ENCODE measurements at places on chromosomes 6 and 20. TPM values are rescaled to one million over a fixed set of nuclear protein-coding genes. Genes with fewer than 3 reads are reported as not detected.
A peak's percentile ranks its signal among the peaks of the same experiment; 100 is the strongest.

The EDN1 gene
- total RNA-seq = 3.3 TPM

The HDGFL1 gene
- not detected for total RNA-seq

The GSTA2 gene
- 0.46 TPM for total RNA-seq

The HEY2 gene
- total RNA-seq = 18.3 TPM

GRCh38 chr6:20811109-20811761 lies 277.0 kb downstream of the CDKAL1 start:
- H3K27ac ChIP-seq = no peak overlapping the region
- H3K4me3 ChIP-seq = no peak overlapping the region
- no peak for DNase-seq
- H3K4me1 ChIP-seq = peaks cover 10% of the 10 kb centered on the region
- no peaks in the 10 kb centered on the region for H3K27me3 ChIP-seq

- no peak overlapping the region for H3K4me3 ChIP-seq
- peak; percentile 44 for DNase-seq
- H3K4me1 ChIP-seq = no peaks in the 10 kb centered on the region
- H3K36me3 ChIP-seq = no peaks in the 10 kb centered on the region
Observed at GRCh38 chr20:44780226-44780625, 30.1 kb downstream of the RIMS4 start.

- no peak overlapping the region for H3K27ac ChIP-seq
- no peaks in the 10 kb centered on the region for H3K36me3 ChIP-seq
- H3K4me3 ChIP-seq = no peak overlapping the region
- DNase-seq = no peak
- H3K27me3 ChIP-seq = no peaks in the 10 kb centered on the region
- peaks cover 1% of the 10 kb centered on the region for H3K4me1 ChIP-seq
Observed at GRCh38 chr6:46899659-46900058, 22.1 kb downstream of the ADGRF5 start.

GRCh38 chr20:37878835-37879599 lies 23.9 kb upstream of the VSTM2L start:
- H3K4me1 ChIP-seq = peaks cover 2% of the 10 kb centered on the region
- H3K27ac ChIP-seq = no peak overlapping the region
- H3K4me3 ChIP-seq = no peak overlapping the region
- no peaks in the 10 kb centered on the region for H3K36me3 ChIP-seq

DNA sequence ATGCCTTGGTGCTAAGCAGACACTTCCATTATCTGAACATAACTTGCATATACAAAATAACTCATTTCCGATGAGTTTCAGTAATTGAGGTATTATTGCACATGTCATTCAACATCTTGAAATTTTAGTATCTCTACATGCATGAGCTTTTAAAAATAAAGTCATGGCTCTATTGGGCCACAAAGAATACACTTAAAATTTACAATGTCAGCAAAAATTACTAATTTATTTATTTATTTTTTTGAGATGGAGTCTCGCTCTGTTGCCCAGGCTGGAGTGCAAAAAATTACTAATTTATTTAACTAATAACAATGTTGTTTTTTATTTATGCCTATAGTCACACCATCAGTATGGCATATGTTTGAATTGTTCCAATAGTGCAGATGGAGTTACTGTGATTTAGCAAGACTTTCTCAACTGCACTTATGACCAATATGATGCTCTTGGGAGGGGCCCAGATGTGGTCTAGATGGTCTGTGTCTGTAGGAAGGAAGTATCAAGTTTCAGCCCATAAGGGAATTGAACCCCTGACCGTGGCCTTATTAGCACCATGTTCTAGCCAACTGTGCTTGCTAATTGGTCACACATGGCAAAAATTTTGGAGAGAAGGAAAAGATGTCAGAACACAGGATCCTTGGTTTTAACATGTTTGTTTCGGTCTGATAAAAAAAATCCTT lies 370.7 kb upstream of the TSHZ2 start:
- no peaks in the 10 kb centered on the region for H3K36me3 ChIP-seq
- no peaks in the 10 kb centered on the region for H3K27me3 ChIP-seq
- no peak overlapping the region for H3K4me3 ChIP-seq
- no peaks in the 10 kb centered on the region for H3K4me1 ChIP-seq

The DEF6 gene
- total RNA-seq = 2.9 TPM

- DNase-seq = peak; percentile 46
- H3K4me3 ChIP-seq = no peak overlapping the region
- no peak overlapping the region for H3K27ac ChIP-seq
- no peaks in the 10 kb centered on the region for H3K27me3 ChIP-seq
- H3K4me1 ChIP-seq = peaks cover 5% of the 10 kb centered on the region
- no peaks in the 10 kb centered on the region for H3K36me3 ChIP-seq
Observed at GRCh38 chr6:140441256-140441655, 1066.8 kb upstream of the CITED2 start.

- no peak for DNase-seq
- H3K27me3 ChIP-seq = no peaks in the 10 kb centered on the region
- no peaks in the 10 kb centered on the region for H3K4me1 ChIP-seq
- H3K27ac ChIP-seq = no peak overlapping the region
- H3K4me3 ChIP-seq = no peak overlapping the region
Observed at GRCh38 chr6:8110117-8110721, 7.9 kb upstream of the EEF1E1 start.

The RAET1L gene
- not detected for total RNA-seq

The HLA-F gene
- total RNA-seq = 19.5 TPM

The HLA-DOA gene
- total RNA-seq = 3.0 TPM

The VSX1 gene
- total RNA-seq = not detected

The COQ3 gene
- 4.8 TPM for total RNA-seq

DNA sequence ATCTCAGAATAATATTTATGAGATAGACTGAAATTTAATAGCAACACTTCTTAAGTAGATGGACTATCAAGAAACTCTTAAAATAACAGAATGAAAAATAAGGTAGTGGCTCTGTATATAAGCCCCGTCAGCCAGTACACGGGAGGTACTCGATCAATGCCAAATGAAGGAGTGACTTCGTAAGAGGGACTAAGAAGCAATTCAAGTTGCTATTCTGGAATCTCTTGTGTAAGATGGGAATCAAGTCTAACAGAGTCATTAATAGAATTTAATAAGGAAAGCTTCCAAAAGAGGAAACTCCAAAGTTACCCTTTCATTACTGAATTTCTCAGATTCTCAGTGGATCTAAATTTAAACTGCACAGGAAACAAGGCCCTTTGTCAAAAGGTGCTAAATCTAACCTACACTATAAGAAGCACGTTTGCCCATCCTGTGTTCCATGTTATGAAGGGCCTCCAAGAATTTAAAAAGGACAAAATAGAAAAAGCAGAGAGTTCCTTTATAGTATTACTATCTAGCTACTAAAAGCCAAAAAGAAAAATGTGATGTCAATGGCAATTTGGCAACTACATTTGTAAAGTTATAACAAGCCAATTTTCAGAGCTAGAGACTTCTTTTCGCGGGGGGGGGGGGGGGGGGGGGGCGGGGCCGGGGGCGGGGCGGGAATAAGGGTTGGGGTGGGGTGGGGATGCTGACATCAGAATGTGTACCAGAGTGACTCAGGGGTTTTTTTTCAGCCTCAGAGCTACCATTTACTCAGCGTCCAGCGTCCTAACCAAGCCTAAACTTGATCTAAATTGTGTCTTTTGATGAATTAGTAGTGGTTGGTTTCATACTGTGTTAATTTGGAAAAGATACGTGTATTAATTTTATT lies 200.6 kb downstream of the GMPR start:
- no peak overlapping the region for H3K27ac ChIP-seq
- peaks cover 3% of the 10 kb centered on the region for H3K4me1 ChIP-seq
- H3K36me3 ChIP-seq = no peaks in the 10 kb centered on the region
- H3K27me3 ChIP-seq = no peaks in the 10 kb centered on the region
- DNase-seq = no peak
- no peak overlapping the region for H3K4me3 ChIP-seq

The ULBP1 gene
- 0.08 TPM for total RNA-seq

The CLVS2 gene
- total RNA-seq = not detected

The AP5S1 gene
- total RNA-seq = 10.4 TPM

The ZNF322 gene
- total RNA-seq = 32.8 TPM

The FAM162B gene
- 6.9 TPM for total RNA-seq

The ANKS1A gene
- total RNA-seq = 21.4 TPM

DNA sequence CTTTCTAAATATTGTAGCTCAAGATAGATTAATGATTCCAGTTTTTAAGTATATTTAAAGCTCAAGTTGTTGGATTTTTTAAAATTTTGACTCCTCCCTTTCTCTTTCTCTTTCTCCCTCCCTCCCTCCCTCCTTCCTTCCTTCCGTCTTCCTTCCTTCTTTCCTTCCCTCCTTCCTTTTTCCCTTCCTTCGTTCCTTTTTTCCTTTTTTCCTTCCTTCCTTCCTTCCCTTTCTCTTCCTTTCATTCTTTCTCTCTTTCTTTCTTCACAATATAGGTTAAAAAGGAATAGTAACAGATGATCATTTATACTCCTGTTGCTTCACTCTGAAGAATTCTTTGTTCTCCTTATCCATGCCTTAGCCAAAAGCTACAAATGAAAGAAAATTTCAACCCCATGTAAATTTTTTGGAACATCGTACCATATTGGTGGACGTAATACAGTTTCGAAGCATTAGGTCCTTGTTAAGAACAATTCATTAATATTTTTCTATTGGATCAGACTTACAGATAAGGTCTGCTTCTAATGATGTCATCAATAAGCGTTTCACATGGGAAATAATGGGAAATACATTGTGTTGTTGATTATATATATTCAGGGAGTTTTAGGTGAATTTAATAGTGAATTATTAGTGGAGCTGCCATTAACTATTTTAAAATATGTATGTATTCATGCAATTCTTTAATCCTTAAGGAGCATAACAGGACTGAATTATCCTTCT lies 139.6 kb upstream of the SLC35B3 start:
- no peak overlapping the region for H3K27ac ChIP-seq
- no peak overlapping the region for H3K4me3 ChIP-seq
- H3K27me3 ChIP-seq = no peaks in the 10 kb centered on the region
- H3K36me3 ChIP-seq = no peaks in the 10 kb centered on the region
- no peak for DNase-seq

The CALHM6 gene
- total RNA-seq = 8.5 TPM

GRCh38 chr20:6533351-6533750 lies 234.1 kb upstream of the BMP2 start:
- H3K4me1 ChIP-seq = no peaks in the 10 kb centered on the region
- no peak overlapping the region for H3K4me3 ChIP-seq
- no peaks in the 10 kb centered on the region for H3K27me3 ChIP-seq
- no peak overlapping the region for H3K27ac ChIP-seq

- no peaks in the 10 kb centered on the region for H3K36me3 ChIP-seq
- no peaks in the 10 kb centered on the region for H3K27me3 ChIP-seq
- peaks cover 1% of the 10 kb centered on the region for H3K4me1 ChIP-seq
Observed at GRCh38 chr6:16757332-16757731, 3.9 kb downstream of the ATXN1 start.

- no peak overlapping the region for H3K27ac ChIP-seq
- no peaks in the 10 kb centered on the region for H3K27me3 ChIP-seq
- no peaks in the 10 kb centered on the region for H3K36me3 ChIP-seq
- no peaks in the 10 kb centered on the region for H3K4me1 ChIP-seq
Observed at GRCh38 chr6:166286839-166287271, 21.3 kb downstream of the PRR18 start.

GRCh38 chr6:22142856-22143255 lies 154.0 kb downstream of the PRL start:
- H3K36me3 ChIP-seq = no peaks in the 10 kb centered on the region
- no peaks in the 10 kb centered on the region for H3K4me1 ChIP-seq
- H3K27me3 ChIP-seq = no peaks in the 10 kb centered on the region
- H3K4me3 ChIP-seq = no peak overlapping the region
- no peak for DNase-seq

DNA sequence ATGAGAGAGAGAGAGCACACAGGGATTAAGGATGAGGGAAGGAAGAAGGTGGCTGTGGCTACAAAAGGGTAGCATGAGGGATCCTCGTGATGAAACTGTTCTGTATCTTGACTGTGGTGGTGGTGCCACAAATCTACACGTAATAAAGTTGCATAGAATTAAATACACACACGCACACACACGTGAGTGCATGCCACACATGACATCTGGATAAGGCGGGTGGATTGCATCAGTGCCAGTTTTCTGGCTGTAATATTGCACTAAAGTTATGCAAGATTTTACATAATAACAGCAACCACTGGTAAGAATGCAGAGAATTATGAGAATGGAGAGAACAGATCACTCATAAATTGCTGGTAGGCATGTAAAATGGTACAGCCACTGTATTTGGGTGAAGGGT lies 16.9 kb upstream of the STK35 start:
- no peaks in the 10 kb centered on the region for H3K27me3 ChIP-seq
- no peaks in the 10 kb centered on the region for H3K36me3 ChIP-seq
- no peaks in the 10 kb centered on the region for H3K4me1 ChIP-seq
- H3K27ac ChIP-seq = no peak overlapping the region

- H3K27me3 ChIP-seq = no peaks in the 10 kb centered on the region
- H3K4me1 ChIP-seq = no peaks in the 10 kb centered on the region
- no peaks in the 10 kb centered on the region for H3K36me3 ChIP-seq
Observed at GRCh38 chr20:3751675-3752385, 15.7 kb downstream of the ADISSP start.

DNA sequence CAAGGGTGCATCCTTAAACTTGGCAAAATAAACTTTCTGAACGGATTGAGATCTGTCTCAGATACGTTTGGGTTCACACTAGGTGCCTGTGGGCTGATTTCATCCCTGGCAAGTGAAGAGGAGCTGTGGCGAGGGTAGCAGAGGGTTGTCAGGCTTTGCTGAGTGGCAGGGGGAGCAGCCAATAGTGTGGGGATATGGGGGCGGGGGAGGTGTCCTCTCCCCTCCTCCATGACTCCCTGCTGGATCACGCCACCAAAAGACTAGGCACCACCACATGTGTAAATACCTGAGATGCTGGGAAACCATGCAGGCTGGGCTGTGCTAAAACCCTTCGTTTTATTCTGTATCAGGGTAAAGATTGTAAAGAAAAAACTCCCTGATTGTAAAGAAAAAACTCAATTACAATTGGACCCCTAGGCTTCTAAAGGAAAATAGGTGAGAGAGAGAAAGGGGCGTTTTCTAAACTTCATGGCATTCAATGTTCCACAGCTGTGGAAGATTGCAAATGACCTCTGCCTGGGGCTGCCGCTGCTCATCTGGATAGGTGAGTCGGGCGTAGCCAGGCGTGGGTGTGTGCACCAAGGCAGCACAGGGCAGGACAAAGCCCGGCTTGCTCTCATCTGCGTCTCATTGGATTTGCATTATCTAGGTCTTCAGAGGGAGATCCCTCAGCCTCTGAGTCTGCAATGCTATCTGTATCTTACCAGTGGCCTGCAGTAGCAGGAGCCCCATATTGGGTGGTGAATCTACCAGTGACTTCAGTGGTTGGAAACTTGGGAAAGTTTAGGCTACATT lies 26.9 kb upstream of the ADTRP start:
- DNase-seq = no peak
- H3K27ac ChIP-seq = no peak overlapping the region
- H3K4me3 ChIP-seq = no peak overlapping the region
- no peaks in the 10 kb centered on the region for H3K36me3 ChIP-seq

The BHLHE23 gene
- not detected for total RNA-seq

The GPSM3 gene
- total RNA-seq = 4.7 TPM
